Smooth muscle cell of the brain vasculature (primary cell): ENCODE measurements at places on chromosomes 13 and 19.

- DNase-seq, result no peak
Measured at GRCh38 chr13:84136582-84136981, 254.3 kb upstream of the SLITRK1 start.

DNA sequence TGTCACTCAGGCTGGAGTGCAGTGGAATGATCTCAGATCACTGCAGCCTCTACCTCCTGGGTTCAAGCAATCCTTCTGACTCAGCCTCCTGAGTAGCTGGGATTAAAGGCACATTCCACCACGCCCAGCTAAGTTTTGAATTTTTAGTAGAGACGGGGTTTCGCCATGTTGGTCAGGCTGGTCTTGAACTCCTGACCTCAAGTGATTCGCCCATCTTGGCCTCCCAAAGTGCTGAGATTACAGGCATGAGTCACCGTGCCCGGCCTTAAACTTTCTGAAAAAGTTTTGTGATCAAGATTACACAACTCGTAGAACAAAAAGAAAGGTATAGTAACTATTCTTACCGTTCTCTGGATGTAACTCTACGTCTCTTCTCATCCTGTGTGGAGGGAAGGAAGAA, 21.2 kb downstream of the DNMT1 start:
- DNase-seq, result no peak

- DNase-seq, result no peak
Measured at GRCh38 chr13:38528986-38529385, 157.9 kb upstream of the FREM2 start.

GRCh38 chr19:2804156-2805004, 15.3 kb upstream of the ZNF554 start:
- DNase-seq, result no peak

- DNase-seq, result no peak
Measured at GRCh38 chr13:50149932-50150331, 134.7 kb downstream of the KCNRG start.

DNA sequence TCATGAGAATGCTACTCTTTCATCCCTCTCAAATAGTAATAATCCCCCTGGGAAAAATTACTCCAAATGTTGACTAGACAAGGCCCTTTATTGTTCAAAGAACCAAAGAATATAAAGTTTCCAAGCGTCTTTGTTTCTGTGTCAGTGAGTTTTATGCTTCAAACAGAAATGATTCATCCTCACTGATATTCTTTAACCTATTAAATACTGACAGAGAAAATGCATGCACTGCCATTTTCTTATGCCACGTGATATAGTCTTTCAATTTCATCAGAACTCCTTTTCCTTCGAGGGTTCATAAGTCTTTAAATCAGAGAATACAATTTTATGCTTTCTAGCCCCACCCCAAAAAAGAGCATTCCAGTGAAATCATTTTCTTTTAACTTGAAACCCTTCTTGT, 211.6 kb downstream of the SHISA2 start:
- no peak for DNase-seq

- DNase-seq, result no peak
Measured at GRCh38 chr13:112692104-112692503, 2.3 kb downstream of the ATP11A start.

GRCh38 chr19:32581705-32582179, 752 bp downstream of the PDCD5 start:
- DNase-seq, result no peak

GRCh38 chr13:85363504-85363903, 435.7 kb downstream of the SLITRK6 start:
- no peak for DNase-seq

GRCh38 chr13:97492257-97492656, 58.3 kb downstream of the RAP2A start:
- DNase-seq, result no peak

DNA sequence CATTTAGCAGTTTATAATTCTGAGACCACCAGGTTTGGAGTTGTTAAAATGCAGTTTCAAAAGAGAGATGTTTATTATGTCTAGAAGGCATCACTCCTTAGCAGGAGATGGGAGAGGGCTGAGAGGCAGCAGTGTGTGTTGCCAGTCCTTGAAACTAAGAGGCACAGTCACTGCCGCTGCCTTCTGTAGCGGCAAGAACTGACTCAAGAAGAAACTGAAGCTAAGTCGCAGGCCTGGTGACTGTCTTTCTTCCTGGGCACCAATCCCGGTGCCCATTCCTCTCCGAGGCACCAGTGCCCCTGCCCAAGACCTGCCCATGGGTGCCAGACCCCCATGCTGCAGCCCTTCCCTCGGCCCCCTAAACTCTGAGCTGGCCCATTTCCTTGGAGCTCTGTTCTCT, 20.1 kb downstream of the N4BP2L1 start:
- DNase-seq, result no peak

DNA sequence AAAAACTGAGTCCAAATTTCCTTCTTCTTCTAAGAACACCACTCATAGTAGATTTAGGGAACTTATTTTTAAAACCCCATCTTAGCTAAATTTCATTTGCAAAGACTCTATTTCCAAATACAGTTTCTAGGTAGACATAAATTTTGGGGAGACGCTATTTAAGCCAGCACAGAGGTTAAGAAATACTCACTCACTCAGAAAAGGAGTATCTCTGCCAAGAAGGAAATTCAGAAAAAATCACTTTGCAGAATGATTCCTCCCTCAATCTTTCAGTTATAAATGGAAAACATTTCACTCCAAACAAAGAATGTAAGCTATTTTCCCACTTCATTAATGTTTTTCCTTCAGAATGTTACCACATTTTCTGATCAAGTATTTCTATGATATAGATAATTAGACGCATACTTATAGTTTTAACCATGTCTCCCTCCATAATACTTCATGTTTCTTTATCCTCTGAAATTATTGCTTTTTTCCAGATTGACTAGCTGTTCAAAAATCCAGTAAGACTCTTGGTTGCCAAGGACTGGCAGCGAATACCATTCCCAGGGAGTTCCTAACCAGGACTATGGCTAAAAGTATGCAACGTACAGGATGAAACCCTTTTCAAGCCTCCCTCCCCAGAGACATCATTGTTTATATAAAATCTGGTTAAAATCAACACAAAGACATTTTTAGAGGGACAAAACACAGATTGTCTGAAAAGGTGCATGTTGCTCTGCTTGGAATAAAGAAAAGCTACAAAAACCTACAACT, 52.5 kb upstream of the RXFP2 start:
- no peak for DNase-seq

DNA sequence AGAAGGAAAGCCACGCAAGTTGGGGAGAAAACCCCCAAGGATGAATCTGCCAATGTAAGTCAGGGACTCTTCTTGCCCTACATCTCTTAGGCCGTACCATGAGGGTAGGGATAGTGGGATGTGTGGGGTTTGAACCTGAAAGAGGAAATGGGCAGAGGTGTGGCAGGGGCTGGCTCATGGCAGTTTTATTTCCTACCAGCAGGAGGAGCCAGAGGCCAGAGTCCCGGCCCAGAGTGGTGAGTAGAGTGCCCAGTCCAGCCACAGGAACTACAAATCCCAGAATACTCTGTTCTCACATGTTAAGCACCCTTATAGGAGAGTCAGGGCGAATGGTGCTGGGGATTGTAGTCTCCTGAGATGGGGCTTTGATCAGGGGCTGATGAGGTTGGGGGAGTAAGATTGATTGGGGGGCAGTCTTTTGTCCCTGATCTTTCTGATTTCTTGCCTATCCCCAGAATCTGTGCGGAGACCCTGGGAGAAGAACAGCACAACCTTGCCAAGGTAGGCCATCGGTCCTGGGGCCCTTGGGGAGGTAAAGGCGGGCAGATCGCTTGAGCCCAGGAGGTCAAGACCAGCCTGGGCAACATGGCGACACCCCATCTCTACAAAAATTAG, 16.5 kb downstream of the VASP start:
- DNase-seq, result peak; percentile 67

GRCh38 chr19:4970558-4971423, 1.9 kb downstream of the KDM4B start:
- DNase-seq, result no peak

DNA sequence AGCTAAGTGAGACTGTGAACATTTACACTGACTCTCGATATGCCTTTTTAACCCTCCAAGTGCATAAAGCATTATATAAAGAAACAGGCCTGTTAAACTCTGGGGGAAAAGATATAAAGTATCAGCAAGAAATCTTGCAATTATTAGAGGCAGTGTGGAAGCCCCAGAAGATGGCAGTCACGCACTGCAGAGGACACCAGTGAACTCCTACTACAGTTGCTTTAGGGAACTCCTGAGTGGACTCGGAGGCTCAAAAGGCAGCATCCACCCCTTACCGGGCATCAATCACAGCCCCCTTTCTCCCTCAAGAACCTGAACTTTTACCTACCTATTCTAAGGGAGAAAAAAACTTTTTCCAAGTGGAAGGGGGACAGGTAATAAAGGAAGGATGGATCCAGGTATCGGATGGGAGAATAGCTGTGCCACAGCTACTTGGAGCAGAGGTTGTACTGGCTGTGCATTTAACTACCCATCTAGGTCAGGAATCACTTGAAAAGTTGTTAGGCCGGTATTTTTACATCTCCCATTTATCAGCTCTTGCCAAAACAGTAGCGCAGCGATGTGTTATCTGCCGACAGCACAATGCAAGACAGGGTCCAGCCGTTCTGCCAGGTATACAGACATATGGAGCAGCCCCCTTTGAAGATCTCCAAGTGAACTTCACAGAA, 80.1 kb downstream of the ZNF486 start:
- DNase-seq, result no peak

GRCh38 chr19:39196320-39196719, 444 bp upstream of the NCCRP1 start:
- DNase-seq, result no peak

DNA sequence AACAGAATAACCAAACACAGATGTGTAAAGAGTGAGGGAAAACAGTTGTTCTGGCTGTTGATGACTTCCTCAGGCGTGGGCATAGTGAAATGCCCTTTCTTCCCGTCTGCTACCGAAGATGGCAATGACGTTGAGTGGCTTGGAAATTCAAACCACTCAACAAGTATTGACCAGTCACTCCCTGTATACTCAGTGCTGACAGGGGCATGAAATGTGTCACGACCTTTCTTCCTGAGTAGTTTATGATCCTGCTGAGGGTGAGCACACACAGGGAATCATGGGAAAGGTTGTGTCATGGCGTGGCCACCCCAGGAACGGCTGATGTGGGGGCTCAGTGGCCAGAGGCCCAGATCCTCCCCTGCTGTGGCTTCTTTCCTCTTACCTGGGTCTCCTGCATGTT, 87.8 kb upstream of the C1QTNF9B start:
- DNase-seq, result no peak

DNA sequence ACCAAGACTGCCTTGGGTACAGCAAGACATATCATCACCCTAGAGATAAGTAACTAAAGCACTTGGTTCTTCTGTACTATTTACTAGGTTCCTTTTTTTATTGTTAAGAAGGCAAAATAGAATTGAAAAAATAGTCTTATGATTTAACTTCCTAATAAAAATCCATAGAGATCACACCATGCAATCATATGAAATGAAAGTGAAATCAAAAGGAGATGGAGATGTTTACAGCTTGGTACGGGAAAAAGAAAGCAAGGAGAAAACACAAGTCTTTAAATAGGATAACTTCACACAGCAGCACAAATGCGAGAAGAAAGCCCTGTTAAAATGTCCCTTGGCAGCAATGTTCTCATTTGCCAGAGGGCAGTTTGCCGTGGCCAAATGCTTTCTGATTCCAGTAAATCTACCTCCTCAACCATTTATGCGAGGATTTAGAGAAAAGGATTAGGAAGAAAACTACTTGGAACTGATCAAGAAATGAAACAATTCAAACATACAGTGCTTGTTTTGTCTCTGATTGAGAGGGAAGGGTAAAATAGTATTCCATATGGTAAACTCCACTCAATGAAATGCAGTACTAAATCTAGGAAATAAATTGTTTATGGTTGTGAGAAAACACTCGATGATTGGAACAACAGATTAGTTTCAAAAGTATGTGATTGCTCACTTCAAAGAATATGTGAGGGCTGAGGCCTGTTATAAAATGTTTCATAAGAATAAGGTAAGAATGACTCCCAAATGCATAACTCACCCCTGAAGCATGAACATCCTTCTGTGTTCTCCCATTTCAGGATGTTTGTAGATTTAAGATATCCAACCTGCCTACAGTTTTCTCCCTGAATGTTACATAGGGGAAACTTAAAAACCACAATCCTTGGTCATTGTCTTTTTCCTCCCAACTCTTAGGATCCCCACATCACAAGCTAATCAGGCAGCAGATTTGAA, 487.8 kb downstream of the DACH1 start:
- no peak for DNase-seq

DNA sequence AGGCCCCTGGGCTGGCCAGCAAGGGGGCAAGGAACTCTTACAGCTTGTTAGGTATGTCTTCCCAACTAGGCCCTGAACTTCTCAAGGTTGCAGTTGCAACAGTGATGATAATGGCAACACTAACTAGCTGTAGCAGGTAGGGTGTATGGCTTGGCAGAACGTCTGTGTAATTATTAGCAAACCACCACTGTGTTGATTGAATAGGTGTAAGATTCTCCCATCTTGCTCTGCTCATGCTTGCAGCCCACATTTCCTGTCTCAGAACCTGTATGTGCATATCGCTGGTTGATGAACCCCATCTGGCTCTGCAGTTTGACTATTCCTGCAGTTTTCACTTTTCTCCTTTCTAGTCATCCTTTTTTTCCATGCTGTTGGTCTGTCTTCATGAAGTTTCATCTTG, 178.8 kb downstream of the KATNAL1 start:
- no peak for DNase-seq

DNA sequence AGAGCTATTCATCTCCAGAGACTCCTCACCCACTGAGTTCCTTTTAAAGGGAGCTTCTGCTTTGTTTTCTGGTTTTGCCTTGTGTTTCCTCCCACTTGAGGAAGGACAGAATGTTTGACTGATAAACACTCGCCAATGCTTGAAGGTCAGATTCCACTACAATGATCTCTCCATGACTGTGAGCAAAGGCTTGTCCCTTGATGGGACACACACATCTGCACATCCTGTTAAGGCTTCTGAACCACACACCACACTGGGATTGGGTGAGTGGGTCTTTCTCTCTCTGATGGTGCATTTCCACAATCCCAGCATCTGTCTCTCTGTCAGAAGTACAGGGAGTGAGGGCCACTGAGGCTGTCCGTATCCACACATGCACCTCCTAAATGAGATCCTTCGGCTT, 245.3 kb downstream of the IRS2 start:
- DNase-seq, result no peak

DNA sequence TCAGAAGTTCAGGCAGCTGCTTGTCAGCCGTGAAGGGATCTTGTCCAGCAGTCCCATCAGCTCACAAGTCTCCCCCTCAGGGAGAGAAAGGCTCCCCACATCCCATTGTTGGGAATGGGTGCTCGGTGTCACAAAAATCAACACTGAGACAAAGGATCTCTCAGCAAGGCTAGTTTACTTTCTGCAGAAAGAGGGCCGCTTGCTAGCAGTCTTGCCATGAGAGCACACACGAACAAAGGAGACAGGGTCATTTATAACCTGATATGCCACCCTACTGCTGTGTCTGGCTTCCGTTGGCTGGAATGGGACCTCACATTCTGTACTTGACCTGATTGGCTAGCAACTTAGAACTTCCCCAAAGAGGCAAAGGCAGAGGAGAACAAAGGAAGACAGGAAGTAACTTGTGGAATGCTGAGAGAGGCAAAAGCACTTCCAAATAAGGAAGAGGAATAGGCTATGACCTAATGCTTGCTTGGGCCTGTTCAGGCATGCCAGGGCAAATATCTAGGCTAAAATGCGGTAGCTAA, 8.7 kb upstream of the IGFL3 start:
- peak; percentile 60 for DNase-seq

- no peak for DNase-seq
Measured at GRCh38 chr19:8489561-8490394, 12.7 kb downstream of the PRAM1 start.
